ENCODE measurements at places on chromosomes 16 and 17. TPM values are rescaled to one million over a fixed set of nuclear protein-coding genes. Genes with fewer than 3 reads are reported as not detected.

The EFTUD2 gene
- 266 TPM for total RNA-seq

The LDAF1 gene
- total RNA-seq, result 40.0 TPM

The KIFC3 gene
- 37.9 TPM for total RNA-seq

The KRTAP1-5 gene
- not detected for total RNA-seq

The TMEM114 gene
- not detected for total RNA-seq

The SOX15 gene
- 0.06 TPM for total RNA-seq

The SLC6A2 gene
- 0.38 TPM for total RNA-seq

The ZNRF1 gene
- 18.1 TPM for total RNA-seq

The ADCY9 gene
- 22.3 TPM for total RNA-seq

The YBX2 gene
- total RNA-seq, result not detected

The KRT12 gene
- total RNA-seq, result not detected

The UBB gene
- total RNA-seq, result 2,148 TPM

The SLC5A10 gene
- under 0.01 TPM for total RNA-seq

The GP1BA gene
- not detected for total RNA-seq

The OR1A1 gene
- total RNA-seq, result not detected

The ZG16 gene
- not detected for total RNA-seq

The HSPB9 gene
- total RNA-seq, result not detected

The PRR35 gene
- total RNA-seq, result not detected

The CCDC40 gene
- 3.2 TPM for total RNA-seq

The IGSF6 gene
- total RNA-seq, result not detected

The RNF43 gene
- not detected for total RNA-seq

The SLC13A2 gene
- not detected for total RNA-seq

The KCNAB3 gene
- total RNA-seq, result 0.49 TPM

The ABCC6 gene
- total RNA-seq, result not detected

The PRKCB gene
- total RNA-seq, result not detected

The ALDOC gene
- total RNA-seq, result 19.6 TPM

The MYLK3 gene
- 0.50 TPM for total RNA-seq

The ASPA gene
- total RNA-seq, result not detected

The GAS7 gene
- 3.7 TPM for total RNA-seq

The NGFR gene
- total RNA-seq, result not detected
